ENCODE measurements at places on chromosomes 11 and 22. TPM values are rescaled to one million over a fixed set of nuclear protein-coding genes. Genes with fewer than 3 reads are reported as not detected.

Gene PGA4
- polyA plus RNA-seq: not detected

Gene CRYBB2
- not detected for polyA plus RNA-seq

Gene TIMM8B
- 54.1 TPM for polyA plus RNA-seq

Gene CCND1
- polyA plus RNA-seq: 1.00 TPM

Gene OR8B12
- not detected for polyA plus RNA-seq

Gene NCAM1
- polyA plus RNA-seq: not detected

Gene MMP8
- not detected for polyA plus RNA-seq

Gene DENND5A
- polyA plus RNA-seq: 39.6 TPM

DNA sequence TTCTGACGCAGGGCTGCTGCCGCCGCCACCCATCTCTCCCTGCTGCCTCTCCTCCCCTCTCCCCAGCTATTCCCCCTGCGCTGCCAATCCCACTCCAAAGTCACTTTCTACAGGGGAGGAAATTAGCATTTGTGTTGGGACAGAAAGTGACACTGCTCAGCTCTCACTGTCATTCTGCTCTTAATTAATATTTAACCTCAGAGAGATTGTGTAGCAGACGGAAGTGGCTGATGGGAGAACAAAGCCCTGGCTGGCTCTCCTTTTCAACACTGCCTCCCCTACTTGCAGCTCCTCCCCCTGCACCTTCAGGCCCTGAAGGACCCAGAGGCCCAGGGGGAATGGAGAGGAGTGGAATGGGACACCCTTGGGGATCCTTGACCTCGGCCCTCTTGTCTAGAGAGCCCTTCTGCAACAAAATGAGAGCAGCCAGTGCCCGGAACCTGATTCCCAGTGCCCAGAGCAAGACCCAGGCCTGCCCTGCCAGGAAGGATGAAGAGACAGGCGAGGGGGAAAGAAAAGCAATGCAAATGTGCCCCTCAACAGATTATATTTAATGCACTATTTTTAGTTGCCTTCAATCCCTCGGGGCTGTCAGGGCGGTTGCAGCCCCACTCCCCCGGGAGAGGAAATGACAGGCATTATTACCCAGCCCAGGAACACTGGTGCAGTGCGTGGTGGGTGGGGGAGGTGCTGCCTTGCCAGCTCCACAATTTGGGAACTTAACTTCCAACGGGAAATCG lies 14.6 kb upstream of the NRGN start:
- DNase-seq: no peak

DNA sequence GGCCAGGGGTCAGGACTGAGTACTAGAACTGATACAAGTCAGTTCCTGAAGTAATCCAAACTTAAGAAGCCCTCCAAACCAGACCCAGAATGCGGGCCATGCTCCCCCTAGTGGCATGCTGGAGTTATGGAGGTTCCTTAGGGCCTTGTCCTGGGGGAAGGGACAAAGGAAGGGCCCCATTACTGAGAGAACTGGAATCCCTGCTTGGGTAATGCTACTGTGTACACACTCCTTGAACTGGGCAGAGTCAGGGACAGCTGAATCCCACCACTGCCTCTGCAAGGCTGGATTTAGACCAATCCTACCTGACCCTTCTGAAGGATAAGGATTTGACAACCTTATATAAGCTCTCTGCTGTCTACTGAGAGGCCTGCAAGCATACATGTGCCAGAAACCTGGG lies 97.3 kb upstream of the AKIP1 start:
- DNase-seq: no peak

DNA sequence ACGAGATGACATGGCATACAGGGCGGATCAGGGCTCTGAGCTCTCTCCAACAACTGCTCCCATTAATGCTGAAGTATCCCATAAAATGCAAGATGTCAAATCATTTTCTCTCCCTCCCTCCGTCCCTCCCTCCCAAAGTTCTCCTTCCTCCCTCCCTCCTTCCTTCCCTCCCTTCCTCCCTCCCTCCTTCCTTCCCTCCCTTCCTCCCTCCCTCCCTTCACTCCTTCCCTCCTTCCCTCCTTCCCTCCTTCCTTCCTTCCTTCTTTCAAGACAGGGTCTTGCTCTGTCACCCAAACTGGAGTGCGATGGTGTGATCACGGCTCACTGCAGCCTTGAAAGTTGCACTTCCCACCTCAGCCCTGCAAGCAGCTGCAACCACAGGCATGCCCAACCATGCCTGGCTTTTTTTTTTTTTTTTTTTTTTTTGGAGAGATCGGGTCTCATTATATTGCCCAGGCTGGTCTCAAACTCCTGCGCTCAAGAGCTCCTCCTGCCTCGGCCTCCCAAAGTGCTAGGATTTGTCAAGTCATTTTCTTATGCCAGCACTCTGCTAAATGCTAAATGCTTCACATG lies 38.2 kb downstream of the TXN2 start:
- no peak for DNase-seq

- no peak for DNase-seq
These were observed 736.7 kb upstream of the ANO5 start for GRCh38 chr11:21456186-21456585.

Measured in CD4-positive, alpha-beta memory T cell (primary cell).